ENCODE measurements at places on chromosomes 2 and 18. TPM values are rescaled to one million over a fixed set of nuclear protein-coding genes. Genes with fewer than 3 reads are reported as not detected.

The REG1A gene
- 12.8 TPM for total RNA-seq

The MEIS1 gene
- total RNA-seq = 58.4 TPM

The NAT8 gene
- not detected for total RNA-seq

The TNP1 gene
- total RNA-seq = not detected

The KCNG2 gene
- total RNA-seq = not detected

The EIF2B4 gene
- total RNA-seq = 31.5 TPM

The ZNF521 gene
- total RNA-seq = 8.0 TPM

The MEP1B gene
- total RNA-seq = not detected

The SLC30A3 gene
- total RNA-seq = 8.5 TPM

The IL1R2 gene
- total RNA-seq = 18.3 TPM

The HJURP gene
- total RNA-seq = 0.95 TPM

The OSBPL6 gene
- total RNA-seq = 4.6 TPM

The COL4A4 gene
- 34.0 TPM for total RNA-seq

The MOCOS gene
- 2.0 TPM for total RNA-seq

The TUBA3E gene
- total RNA-seq = not detected

The STK17B gene
- 40.2 TPM for total RNA-seq

The HRH4 gene
- total RNA-seq = not detected

The MSTN gene
- total RNA-seq = 1.3 TPM

The SPP2 gene
- not detected for total RNA-seq

The CPO gene
- not detected for total RNA-seq

The IL1RL1 gene
- total RNA-seq = 32.8 TPM

The DTNA gene
- total RNA-seq = 41.0 TPM

All from thoracic aorta (tissue), 2 donors.